Anterior cingulate cortex (tissue), 58 donors: ENCODE measurements at places on chromosomes 1 and 21.

DNA sequence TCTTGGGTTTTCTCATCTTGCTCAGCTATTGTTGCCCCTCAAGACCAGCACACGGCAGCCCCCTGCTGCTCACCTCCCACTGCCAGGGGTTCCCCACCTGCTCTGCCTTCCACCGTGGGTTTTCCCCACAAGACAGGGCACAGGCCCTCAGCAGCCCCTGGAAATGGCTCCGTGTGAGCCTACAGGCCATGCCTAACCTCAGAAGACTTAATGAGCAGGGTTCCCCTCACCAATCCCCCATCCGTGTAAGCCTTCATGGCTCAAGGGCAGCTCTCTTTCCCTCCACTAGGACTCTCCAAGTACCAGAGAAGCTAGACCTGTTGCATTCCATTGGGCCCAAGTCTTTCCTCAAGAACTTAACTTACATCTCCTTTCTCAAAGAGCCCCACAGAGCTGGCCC, 18.4 kb upstream of the RCAN3 start:
- no peak for DNase-seq

GRCh38 chr1:168223681-168224540, 1.9 kb upstream of the SFT2D2 start:
- no peak for DNase-seq

GRCh38 chr1:102715150-102715549, 393.2 kb downstream of the COL11A1 start:
- no peak for DNase-seq

DNA sequence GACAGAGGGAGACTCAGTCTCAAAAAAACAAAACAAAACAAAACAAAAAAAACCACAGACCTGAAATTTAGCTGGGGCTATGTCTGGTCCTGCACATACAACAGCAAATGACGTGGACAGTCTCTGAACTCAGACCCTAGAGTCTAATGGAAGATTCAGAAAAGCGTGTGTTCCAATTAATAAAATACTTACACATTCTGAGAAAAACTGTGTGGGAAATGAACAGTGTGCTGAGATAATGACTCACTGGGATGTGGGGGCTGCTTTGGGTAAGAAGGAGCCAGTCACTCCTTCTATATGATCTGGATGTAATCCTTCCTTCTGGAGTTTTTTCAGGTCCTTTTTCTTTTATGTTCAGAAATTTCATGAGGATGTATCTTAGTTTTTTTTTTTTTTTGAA, 29.4 kb downstream of the CLDN14 start:
- DNase-seq, result no peak

- no peak for DNase-seq
These were observed 34.0 kb downstream of the CAPN8 start for GRCh38 chr1:223631473-223631872.

GRCh38 chr1:185732951-185733350, 1.2 kb upstream of the HMCN1 start:
- DNase-seq, result no peak

- DNase-seq, result no peak
These were observed 173.7 kb upstream of the C1orf105 start for GRCh38 chr1:172246521-172247390.

DNA sequence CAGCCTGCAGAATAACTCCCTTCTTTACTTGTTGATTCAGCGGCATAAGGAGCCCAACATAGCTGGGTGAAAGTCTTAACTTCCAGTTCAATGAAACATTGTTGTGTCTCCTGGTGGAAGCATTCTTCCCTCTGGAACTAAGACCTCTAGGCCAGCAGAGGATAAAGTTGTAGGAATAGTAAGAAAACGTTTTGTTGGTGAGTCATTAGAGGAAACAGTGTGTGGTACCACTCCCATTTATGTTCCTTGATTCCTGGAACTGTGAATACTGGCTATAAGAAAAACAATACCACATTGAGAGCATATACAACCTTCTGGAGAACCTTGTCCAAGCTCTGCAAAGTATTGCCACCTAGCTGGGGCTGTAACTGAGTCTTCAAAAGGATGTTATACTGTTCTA, 737.4 kb upstream of the ZP4 start:
- no peak for DNase-seq

GRCh38 chr1:94553931-94554330, 12.4 kb upstream of the F3 start:
- no peak for DNase-seq

DNA sequence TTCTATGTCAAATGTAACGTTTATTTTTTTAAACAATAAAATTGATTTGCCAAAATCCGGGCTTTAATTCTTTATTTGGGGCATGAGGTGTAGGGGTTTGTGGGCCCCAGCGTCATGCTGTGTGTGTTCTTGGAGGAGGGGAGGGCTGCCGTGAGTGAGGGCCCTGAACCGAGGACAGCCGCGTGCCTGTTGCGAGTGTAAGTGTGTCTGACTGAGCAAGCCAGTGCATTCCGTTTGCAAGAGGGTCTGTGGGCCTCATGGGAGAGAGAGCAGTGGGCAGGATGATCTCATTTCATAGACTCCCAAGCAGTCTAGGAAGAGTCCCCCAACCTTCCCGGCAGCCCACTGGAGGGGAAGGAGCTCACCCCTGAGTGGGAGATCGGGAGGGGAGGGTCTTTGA, 21.4 kb upstream of the SPSB1 start:
- no peak for DNase-seq

DNA sequence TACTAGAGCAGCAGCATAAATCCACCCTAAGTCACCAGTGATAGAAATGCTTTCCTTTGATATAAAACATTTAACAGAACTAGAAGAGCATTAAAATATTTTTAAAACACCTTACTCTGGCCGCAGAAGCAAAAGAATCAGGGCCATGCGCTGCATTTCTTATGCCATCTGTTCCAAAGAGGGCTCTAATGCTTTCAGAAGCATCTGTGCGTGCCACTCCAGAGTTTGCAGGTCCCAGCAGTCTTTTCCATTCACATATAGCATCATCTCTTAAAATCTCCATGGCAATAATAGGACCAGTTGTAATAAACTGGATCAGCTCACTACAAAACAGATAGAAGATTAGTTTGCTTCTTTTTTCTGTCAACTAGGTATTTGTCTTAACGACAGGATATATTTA, 69.2 kb downstream of the NME7 start:
- no peak for DNase-seq

DNA sequence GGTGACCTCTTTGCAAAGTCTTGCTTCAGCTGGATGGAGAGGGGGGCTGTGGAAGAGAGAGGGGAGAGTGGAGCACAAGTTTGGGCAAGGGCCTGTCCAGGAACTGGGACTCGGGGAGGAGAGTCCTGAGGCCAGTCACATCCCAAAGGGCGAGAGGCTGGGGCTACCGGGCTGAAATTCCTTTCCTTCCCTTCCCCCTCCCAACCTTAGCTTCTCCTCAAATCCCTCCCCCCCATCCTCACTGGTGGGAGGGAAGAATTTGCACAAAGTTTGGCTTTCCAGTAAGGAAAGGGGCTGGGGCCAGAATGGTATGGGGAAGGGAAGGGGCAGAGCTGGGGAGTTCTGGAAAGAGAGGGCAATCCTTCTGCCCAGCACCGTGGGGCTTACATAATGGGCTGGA, 854 bp downstream of the CNTN2 start:
- no peak for DNase-seq

DNA sequence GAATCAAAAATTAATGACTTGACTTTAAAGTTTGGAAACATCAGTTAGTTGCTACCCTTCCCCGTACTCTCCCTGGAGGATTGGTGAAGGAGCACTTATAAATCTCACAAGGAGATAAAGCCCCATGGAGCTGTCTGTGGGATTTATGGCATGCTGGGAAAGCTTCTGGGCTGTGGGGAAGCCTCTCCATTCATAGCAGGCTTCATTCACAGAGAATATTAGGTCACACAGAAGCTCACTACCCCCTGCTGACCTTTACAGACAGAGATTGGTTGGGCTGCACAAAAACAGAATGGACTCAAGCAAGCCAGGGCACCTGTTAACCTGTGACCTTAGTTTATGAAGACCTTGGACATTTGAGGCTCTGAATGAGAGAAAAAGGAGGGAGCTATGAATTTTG, 32.1 kb downstream of the RGL1 start:
- no peak for DNase-seq

DNA sequence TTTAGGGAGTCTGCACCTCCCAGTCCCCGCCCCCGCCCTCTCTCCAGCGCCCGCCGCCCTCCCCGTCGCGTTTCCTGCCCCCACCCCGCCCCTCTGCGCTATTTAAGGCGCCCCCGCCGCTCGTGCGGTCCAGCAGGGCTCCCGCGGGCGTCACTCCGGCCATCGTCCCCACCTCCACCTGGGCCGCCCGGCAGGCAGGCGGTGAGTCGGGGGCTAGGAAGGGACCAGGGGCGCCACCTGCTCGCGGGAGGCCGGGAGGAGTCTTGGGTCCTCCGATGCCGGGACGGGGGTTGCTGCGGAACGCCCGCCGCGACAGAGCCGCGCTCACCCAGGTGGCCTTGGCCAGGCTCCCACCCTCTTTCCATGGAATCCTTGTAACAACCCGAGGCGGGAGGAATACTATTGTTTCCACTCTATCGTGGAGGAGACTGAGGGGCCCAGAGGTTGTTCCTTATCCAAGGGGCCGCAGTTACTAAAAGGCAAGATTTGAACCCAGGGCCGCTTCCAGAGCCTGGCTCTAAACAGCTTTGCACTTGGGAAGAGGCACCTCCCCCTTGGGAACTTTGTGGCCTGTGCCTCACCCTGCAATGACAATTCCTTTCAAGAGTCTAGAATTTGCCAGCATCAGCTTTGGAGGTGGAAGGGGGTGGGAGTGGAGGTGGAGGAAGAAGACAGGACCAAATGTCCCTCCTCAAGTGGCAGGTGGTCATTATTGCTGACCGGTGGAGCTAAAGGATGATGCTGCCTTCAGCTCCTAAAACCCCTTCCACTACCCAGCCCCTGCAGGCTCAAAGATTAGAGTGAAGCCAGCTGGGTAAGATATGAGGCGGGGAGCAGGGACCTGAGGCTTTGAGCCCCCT, at the start of gene GJA4:
TSS of gene GJA4 (plus strand) at position 132 of the 860 bp plus-strand sequence. CDS start 1,215 bp downstream, outside the sequence.
- no peak for DNase-seq
